ENCODE measurements at places on chromosomes 5 and 9.
A peak's percentile ranks its signal among the peaks of the same experiment; 100 is the strongest.

GRCh38 chr9:100505564-100506159 lies 32.7 kb downstream of the TMEFF1 start:
- peak; percentile 27 for DNase-seq

GRCh38 chr9:107137495-107138202 lies 145.4 kb upstream of the RAD23B start:
- peak; percentile 25 for DNase-seq

DNA sequence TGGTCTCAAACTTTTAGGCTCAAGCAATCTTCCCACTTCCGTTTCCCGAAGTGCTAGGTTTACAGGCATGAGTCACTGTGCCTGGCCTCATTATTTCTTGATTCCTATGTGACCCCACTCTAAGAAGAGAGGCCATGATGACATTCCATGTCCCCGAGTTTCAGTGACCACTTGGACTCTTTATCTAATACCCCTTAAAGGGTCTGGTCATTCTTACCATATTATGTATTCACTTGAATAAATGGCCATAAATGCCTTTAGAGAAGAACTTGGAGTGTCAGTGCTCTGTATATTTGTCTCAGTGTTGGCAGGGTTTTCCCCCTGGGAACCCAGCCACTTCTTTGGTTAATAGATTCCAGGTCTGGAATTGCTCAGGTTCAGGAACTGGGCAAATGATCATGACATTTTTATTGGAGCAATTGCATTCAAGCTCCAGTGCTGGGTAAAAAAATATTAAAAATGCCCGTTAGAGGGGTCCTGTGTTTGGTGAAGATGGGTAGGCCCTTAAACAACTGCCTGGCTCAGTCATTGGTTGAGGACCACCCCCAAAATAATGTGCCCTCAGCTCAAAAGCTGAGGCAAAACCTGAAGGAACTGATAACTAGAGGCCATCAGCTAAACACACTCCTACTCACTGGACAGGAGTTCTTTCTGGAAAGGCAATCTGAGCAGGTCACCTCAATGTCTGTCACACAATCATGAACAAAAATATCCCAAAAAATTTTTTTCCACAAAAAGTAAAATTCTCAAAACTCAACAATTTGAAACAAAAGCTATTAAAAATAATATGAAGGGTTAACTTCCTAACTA lies 186.6 kb upstream of the ZNF608 start:
- DNase-seq, result no peak

- no peak for DNase-seq
Measured at GRCh38 chr5:6936031-6936430, 222.8 kb downstream of the TENT4A start.

GRCh38 chr5:170559296-170559695 lies 55.5 kb downstream of the KCNIP1 start:
- no peak for DNase-seq

DNA sequence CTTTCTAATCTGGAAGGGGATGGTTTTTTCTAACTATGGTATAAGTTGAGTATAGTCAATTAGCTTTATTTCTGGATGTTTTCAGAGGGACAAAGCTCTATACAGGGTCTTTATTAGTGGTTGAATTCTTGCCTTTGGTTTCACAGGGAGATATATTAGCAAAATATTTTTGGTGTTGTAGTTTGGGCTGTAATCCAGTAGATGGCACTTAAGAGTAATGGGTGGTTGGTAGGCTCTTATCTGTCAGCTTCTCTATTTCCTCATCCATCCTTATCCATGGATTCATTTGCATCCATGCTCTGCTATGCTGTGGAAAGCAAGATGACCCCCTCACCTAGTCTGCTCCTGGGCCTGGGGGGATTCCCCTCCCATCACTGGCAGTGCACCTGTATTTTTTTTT lies 363.6 kb upstream of the CYLC2 start:
- DNase-seq, result no peak

DNA sequence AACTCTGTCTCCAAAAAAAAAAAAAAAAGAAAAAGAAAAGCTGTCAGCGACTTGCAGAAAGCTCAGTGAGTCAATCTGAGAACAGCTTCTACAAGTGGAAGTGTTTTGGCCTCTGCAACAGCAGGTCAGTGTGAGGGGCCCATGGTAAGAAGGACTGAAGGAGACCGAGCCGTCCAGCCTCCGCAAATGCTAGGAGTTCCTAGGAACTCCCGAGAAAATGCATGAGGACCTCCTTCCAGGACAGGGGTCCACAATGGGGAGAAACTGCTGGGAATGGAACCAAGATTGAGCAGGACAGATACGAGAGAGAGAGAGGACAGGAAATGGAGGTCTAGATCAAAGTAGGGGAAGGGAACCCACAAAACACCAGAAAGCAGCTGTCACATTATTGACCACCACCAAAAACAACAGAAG lies 180.5 kb downstream of the CRB2 start:
- no peak for DNase-seq

DNA sequence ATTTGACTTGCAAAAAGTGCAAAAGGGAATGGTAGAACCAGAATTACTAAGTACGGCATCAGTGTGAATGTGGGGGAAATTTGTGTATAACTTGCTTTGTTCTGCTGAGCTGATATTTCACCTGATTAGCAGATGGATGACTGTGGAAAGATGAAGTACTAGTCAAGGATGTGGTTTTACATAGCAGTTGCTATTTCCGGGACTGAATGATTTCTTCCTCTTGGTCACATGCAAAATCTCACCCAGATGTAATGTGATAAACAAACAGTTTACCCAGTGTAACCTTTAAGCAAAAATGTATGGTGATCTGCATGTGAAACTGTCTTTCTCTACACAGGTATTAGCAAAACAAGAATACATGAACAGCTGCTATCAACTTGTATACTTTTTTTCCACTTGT lies 46.1 kb downstream of the DCP2 start:
- DNase-seq, result no peak

GRCh38 chr5:36904677-36905076 lies 28.1 kb downstream of the NIPBL start:
- DNase-seq, result no peak

DNA sequence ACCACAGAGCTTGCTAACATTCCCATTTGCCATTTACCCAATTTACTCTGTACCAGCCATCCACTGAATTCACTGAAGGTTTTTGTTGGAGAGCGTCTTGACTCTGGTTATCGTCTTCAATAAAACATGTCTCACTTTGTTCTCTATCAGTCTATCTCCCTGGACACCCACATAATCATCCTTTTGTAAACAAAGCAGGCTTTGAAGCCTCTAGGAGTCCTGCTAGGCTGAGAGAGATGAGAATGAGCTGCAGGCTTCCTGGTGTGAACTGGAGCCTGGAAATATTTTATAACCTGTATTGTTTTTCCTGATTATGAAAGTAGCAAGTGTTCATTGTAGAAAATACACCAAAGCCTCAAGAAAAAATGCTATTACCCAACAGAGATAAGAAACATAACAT lies 140.6 kb upstream of the ZNF366 start:
- DNase-seq, result no peak

- DNase-seq, result peak; percentile 70
Measured at GRCh38 chr9:98117984-98118639, 910 bp downstream of the TRIM14 start.

GRCh38 chr9:30846651-30847050 lies 1537.8 kb upstream of the ACO1 start:
- DNase-seq, result no peak

- no peak for DNase-seq
Measured at GRCh38 chr5:146945617-146946084, 67.1 kb upstream of the PPP2R2B start.

GRCh38 chr9:127424676-127424999 lies 456 bp downstream of the ZNF79 start:
- DNase-seq, result no peak

DNA sequence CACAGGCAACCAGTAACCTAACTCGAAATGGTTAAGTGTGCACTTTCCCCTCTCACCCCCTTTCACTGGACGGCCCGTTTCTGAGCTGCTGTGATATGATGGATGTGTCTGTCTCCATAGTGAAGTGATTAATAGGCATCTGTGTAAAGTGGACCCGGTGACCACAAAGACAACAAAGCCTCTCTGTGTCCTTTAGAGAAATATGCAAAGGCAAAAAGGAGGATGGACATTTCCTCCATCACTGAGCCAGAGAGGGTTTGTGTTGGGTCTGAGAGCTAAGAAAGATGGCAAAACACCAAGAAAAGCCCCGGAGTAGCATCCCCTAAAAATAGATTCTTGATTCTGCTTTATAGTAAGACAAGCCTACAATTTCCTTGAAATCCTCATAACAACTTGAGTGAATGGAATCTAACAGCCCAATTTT lies 120.6 kb downstream of the SEMA6A start:
- no peak for DNase-seq

- DNase-seq, result no peak
Measured at GRCh38 chr9:4567601-4568000, 77.3 kb downstream of the SLC1A1 start.

DNA sequence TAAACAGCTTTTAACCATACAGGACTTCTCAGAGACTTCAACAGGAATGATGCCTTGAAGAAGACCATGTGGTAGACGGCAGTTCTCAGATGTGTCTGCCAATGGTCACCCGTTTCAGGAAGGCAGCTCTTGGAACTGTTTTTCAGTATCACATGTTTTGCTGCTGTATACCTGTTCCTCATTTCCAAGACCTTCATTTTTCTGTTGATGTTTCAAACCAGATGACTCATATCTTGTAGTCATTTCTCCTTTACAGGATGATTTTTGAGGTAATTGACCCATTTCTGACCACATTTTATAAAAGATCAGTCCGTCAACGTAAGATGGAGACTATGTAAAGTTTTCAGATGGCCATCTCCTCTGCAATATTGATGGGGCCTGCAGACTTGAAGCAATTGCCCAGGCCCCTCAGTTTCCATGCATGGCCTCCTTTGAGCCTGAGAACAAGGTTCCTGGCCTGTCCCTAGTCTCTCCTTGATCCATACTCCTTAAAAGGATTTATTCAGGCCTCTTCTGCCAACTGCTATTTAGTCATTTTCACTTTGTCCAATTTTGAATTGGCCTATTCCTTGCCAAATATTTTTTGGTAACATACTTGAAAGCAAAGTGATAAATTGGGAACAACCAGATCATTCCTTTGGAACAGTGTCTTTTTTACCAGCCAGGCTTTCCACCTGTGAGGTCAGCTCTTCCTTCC lies 128.6 kb downstream of the PDZD2 start:
- DNase-seq, result no peak

- no peak for DNase-seq
Measured at GRCh38 chr5:113448252-113448651, 13.5 kb upstream of the TSSK1B start.

DNA sequence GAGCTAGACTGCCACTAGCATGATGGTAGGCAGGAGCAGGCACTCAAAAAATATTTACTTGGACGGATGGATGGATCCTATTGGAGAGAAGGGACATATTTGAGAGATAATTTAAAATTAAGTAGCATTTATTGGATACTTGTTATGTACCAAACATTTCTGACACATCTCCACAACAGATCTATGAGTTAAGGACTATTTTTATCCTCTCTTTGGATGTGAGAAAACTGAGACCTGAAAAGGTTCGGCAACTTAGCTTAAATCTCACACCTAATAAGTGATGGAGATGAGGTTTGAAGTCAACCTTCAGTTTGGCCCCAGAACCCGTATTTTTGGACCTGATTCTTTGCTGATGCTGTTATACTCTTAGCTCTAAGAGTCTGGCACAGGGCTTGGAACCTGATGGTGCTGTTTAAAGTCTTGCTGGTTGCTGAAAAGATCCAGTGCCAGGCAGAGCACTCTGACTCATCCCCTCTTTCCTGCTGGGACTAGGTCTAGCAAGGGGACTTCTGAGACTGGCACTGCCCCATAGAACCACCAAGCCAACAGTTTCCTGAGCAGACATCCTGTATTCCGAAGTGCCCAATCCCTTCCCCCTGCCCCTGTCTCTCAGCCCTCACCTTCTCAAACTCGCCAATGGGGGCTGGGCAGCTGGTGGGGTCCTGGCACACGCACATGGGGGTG lies 15.6 kb downstream of the SPARC start:
- DNase-seq, result no peak

GRCh38 chr5:54013556-54014194 lies 296.7 kb downstream of the ARL15 start:
- peak; percentile 7 for DNase-seq

DNA sequence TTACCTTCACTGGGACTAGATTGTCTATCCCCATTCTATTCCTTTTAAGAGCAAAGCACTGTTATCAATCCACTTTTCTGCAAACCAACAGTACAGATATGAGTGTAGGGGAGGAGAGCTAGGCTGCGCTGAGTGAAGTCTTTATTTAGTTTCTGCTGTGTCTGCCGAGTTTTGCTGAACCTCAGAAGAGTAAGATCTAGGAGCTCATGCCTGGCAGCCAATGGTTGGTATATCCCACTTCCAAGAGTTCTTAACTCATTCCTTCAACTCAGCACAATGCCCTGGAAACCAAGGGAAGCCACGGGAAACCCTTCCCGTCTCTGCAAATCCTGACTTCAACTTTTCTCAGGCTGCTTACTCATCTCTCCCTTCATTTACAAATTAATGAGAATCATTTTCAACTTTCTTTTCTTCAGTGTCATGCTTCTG lies 58.0 kb upstream of the JAK2 start:
- no peak for DNase-seq

DNA sequence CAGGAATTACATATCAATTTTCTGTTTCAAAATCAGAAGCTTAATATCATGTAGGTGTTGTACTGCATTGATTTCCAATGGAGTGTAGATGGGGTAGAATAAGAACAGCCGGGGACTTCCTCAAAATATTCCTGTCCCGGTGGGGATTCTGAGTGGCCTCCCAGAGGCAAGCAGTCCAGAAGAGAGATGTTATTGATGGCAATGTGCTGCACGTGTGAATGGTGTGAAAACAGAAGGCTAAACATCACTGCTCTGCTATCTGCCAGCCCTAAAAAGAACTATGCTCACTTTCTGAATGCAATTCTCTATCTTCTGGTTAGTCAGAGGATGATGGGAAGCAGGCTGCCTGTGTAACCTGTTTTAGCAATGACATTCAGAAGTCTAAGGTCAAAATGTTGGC lies 91.0 kb upstream of the CKMT2 start:
- DNase-seq, result no peak

DNA sequence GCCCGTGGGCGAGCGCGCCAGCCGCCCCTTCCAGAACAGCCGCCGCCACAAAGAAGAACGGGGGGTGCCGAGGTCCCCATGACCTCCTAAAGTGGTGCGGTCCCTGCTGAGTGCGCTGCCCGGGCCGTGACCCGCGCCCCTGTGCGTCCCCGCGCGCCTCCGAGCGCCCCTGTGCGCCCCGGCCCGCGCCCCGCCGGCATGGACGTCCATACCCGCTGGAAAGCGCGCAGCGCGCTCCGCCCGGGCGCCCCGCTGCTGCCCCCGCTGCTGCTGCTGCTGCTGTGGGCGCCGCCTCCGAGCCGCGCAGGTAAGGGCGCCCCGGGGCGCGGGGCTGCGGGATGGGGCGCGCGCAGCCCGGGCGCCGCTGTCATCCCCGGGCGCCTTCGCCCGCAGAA lies 384 bp downstream of the COL5A1 start:
- no peak for DNase-seq

- DNase-seq, result no peak
Measured at GRCh38 chr9:78871452-78872331, 574.8 kb downstream of the PSAT1 start.
